ENCODE measurements at places on chromosomes 11 and 22. TPM values are rescaled to one million over a fixed set of nuclear protein-coding genes. Genes with fewer than 3 reads are reported as not detected.

Gene ST3GAL4
- total RNA-seq = 44.7 TPM

Gene EMID1
- total RNA-seq = 2.5 TPM

Gene GDPD5
- total RNA-seq = 32.8 TPM

Gene C11orf86
- total RNA-seq = not detected

Gene PAX6
- not detected for total RNA-seq

Gene BLID
- total RNA-seq = 5.3 TPM

Gene EFCAB6
- 1.3 TPM for total RNA-seq

Gene LUZP2
- total RNA-seq = not detected

Gene NECTIN1
- total RNA-seq = 4.3 TPM

Gene KIF18A
- 1.3 TPM for total RNA-seq

Gene CECR2
- total RNA-seq = 3.9 TPM

Gene TTC9C
- total RNA-seq = 18.4 TPM

Gene FOSL1
- total RNA-seq = 103 TPM

Gene MAPK8IP1
- total RNA-seq = 5.3 TPM

Gene IL10RA
- total RNA-seq = 45.6 TPM

Gene FGF19
- not detected for total RNA-seq

Gene NCR3LG1
- total RNA-seq = 3.5 TPM

Gene LRRC32
- 18.7 TPM for total RNA-seq

Gene CARD18
- total RNA-seq = not detected

Gene ANO9
- total RNA-seq = 2.7 TPM

Gene FIBP
- 56.0 TPM for total RNA-seq

Gene MICALL1
- 42.4 TPM for total RNA-seq

Gene PAMR1
- 34.3 TPM for total RNA-seq

Gene CSNK2A3
- 1.1 TPM for total RNA-seq

Gene OR2AG2
- total RNA-seq = not detected

Gene USP28
- total RNA-seq = 12.0 TPM

Gene KCTD14
- 3.5 TPM for total RNA-seq

Gene NAALAD2
- total RNA-seq = 5.2 TPM

Gene ACAT1
- 215 TPM for total RNA-seq

Gene MUC5B
- total RNA-seq = not detected

Gene UCP2
- total RNA-seq = 163 TPM

Gene MS4A6A
- total RNA-seq = 167 TPM

Gene VPS26B
- 42.4 TPM for total RNA-seq

Gene GGTLC3
- total RNA-seq = not detected

Gene MPEG1
- total RNA-seq = 51.1 TPM

Gene CLMP
- 142 TPM for total RNA-seq

Gene GLYAT
- total RNA-seq = 4.9 TPM

Gene RCOR2
- 0.32 TPM for total RNA-seq

Gene B3GAT1
- total RNA-seq = 0.63 TPM
